Activated CD4-positive, alpha-beta T cell treated with anti-CD3 and anti-CD28 coated beads, Interleukin-2, amount 50 U/mL, for 4 hours (primary cell): ENCODE measurements at places on chromosomes 16 and 17.

DNA sequence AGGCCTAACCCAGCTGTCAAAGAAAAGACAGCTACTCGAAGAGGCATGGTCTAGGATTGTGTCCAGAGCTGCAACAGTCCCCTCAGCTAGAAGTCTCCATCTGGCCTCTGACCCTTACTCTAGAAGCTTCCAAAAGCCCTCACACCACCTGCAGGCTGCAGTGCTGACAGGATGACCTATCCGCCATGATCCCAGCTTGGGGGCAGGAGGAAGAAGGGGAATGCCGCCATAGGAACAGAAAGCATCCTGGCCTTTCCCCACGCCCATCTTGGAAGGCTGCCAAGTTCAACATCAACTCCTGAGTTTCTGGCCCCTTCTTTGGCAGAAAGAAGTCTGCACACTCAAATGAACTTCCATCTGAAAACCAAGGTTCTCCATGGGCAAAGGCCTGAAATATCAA lies 3.1 kb upstream of the KRT36 start:
- DNase-seq: no peak

DNA sequence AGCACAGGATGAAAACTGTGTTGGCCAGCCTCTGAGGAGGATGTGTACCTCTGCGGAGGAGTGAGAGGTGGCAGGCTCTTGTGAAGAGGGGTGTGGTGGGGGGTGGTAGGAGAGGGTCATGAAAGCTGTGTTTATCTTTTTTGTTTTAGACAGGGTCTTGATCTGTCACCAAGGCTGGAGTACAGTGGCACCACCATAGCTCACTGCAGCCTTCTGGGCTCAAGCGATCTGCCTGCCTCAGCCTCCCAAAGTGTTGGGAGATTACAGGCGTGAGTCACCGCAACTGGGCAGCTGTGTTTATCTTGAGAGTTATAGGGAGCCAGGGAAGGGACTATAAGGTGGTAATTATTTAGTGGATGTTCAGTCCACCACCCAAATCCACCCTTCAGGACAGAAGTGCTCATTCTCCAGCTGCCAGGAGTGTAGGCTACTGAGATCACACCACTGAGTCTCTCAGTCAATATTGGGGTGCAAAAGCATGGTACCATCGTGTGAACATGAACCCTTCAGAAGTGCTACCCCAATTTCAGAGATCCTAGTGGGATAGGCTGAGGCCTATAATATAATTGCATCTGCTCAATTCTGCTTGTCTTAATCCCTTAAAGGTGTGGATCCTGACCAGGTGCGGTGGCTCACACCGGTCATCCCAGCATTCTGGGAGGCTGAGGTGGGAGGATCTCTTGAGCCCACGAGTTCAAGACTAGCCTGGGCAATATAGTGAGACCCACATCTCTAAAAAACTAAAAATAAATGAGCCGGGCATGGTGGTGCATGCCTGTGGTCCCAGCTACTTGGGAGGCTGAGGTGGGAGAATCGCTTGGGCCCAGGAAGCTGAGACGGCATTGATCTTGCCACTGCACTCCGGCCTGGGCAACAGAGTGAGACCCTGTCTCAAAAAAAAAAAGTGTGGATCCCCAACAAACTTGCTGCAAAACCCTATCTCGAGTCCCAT lies 788 bp upstream of the EXOC3L1 start:
- DNase-seq: no peak

GRCh38 chr16:75086688-75087374 lies 29.7 kb downstream of the LDHD start:
- DNase-seq: no peak

DNA sequence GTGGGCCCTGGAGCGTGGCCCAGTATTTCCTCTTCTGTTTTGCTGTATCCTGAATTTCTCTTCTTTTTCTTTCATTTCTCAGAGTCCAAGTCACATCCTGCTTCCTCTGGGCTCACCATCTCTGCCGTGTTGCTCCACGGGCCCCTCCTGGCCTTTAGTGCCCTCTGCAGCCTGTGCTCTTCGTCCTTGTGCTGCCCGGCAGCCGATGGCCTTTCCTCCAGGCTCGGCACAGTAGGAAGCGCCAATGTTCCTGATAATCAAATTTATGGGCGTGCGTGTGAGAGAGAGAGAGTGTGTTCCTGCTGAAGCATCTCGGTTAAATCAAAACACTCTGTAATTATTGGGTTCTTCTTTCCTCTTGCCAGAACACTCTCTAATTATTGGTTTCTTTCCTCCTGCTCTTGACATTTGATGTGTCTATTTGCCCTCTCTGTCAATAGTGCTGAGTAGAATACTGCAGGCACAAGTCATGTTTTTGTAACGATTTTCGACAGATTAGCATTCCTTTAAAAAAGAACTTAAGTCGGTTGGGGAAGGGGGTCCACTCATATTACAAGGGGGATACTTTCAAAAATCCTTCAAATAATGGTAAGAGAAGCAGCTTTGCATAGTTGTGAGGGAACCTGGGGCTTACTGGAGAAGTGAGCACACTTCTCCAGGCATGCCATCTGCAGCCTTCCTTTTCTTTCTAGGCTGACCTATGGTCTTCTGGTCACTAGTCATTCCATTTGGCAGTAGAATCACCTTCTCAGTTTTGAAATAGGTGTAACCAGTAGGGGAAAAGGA lies 126.6 kb downstream of the RPTOR start:
- DNase-seq: no peak

- DNase-seq: no peak
These were observed 128.1 kb downstream of the AIPL1 start for GRCh38 chr17:6306820-6307219.

GRCh38 chr17:1072551-1072961 lies 75.6 kb downstream of the TIMM22 start:
- no peak for DNase-seq

GRCh38 chr17:78653382-78653781 lies 76.2 kb upstream of the DNAH17 start:
- DNase-seq: no peak

DNA sequence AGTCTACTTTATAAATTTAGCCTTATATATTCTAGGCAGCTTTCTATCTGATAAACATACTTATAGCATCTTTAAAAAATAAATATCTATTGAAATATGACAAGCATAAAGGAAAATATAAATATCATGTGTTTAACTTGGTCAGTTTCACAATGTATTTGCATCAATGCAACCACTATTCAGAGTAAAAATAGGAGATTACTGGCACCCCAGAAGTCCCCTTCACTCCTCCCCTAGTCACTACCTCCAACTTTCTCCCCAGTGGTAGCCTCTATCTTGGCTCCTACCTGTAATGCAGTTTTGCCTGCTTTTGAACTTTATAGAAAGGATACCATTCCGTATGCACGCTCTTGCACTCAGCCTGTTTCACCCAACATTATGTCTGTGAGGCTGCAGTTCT lies 3.2 kb upstream of the NOD2 start:
- DNase-seq: no peak
